Effector CD8-positive, alpha-beta T cell (primary cell): ENCODE measurements at places on chromosomes 12 and 14.

DNA sequence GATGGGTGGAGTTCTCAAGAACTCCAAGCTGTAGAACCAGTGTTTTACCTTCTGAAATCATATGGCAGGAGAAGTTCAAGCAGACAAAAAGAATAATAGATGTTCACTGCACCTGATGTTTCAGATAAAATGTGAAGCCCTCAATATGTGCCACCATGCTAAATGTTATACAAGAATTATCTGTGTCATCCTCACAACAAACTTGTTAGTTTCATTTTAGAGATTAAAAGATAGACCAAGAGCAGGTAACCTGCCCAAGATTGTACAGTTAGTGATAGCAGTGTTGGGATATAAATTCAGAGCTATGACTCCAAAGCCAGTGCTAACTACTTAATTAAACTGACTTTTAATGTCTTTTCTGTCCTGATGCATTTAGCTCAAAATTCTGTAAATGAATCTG is 44.7 kb downstream of the FRS2 start:
- DNase-seq, result no peak

DNA sequence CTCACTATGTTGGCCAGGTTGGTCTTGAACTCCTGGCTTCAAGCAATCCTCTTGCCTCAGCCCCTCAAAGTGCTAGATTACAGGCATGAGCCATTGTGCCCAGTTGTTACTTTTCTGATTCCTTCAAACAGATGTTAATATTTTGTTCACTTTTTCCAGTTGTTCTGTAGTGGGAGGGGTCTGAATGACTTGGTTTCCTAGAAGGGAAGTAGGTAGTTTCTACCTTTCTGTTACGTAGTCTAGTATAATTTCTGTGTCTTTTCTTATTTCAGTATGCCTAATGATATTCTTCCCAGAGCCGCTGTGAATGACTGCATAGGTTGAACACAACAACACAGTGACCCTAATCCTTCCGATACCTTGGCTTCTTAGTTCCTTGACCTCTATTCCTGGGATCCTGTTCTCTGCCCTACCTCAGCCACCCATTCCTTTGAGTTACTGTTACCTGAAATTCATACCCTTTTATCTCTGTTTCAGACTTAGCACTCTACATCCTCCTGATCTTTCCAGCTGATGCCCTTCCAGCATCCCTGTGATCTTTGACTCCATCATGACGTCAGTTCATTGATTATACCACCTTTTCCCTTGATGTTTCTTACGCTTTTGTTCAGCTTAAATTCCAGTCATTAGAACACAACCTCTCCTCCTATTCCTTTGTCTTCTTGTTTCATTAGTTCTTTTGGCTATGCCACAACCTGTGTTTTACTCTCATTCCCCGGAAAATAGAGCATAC is 33.3 kb downstream of the RCOR1 start:
- DNase-seq, result no peak

GRCh38 chr14:75736845-75737485 is 75.9 kb downstream of the TTLL5 start:
- DNase-seq, result no peak

GRCh38 chr12:91037276-91037675 is 20.5 kb downstream of the KERA start:
- no peak for DNase-seq

DNA sequence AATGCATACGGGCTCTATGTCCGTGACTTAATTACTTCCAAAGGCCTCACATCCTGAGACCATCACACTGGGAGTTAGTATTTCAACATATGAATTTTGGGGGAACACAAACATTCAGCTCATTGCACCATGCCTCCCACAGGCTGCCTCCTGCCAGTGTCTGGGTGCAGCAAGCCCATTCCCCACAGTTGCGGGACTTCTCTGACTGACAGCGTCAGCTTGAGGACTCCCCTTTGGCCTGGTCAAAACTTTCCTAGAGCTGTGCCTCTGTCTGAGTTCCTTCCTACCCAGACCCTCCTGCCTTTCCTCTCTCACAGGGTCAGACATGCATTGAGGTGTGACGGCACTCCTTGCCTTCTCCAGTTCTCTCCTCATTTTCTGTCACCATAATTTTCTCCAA is 27.4 kb downstream of the PPP1R36 start:
- DNase-seq, result no peak

GRCh38 chr14:33019346-33019745 is 80.7 kb downstream of the NPAS3 start:
- DNase-seq, result no peak

GRCh38 chr14:20403521-20403920 is 9.8 kb downstream of the TEP1 start:
- no peak for DNase-seq

GRCh38 chr12:40262657-40263056 is 37.9 kb downstream of the LRRK2 start:
- no peak for DNase-seq
